Stimulated activated CD8-positive, alpha-beta memory T cell treated with anti-CD3 and anti-CD28 coated beads, Interleukin-7, amount 100 ng/mL, for 1 hour (primary cell): ENCODE measurements at places on chromosomes 6 and 20.

DNA sequence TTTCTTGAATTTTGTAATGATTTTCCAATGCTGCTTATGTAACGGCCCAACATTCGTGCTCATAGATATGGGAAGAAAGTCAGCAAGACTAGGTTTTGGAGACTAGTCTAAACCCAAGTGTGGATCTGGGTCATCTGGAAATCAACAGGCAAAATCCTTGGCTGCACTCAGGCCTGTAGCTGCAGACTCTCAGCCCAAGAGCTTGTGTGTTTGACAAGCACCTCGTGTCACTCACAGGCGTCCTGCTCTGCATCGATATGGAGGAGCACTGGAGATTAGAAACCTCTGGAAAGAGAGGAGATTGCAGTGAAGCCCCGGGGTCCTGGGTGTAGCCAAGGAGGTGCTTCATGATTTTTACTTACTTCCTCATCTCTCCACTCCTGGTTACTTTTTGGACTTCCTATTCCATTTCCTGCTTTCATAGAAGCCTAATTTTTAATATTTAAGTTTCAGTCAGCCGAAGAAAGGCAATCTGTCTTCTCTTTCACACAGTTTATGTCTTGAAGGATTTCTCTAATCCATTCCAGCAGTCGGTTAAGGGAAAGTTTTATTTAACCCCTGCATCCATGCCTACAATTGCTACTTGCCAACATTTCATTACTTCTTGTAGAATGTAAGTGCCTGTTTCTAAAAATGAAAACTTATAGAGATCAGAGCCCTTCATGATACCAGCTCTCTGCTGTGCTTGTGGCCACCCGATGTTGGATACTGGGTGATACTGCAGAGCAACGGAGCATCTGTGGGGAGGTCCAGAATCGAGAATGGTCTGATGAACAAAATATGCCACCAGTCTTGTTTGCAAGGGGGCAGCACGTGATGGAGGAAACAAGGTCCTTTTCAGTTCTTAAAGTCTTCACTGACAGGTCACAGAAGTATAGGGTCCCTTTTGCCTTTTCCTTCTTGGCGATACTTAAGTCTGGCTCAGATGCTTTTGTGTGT lies 296.3 kb downstream of the QKI start:
- DNase-seq: no peak

- DNase-seq: no peak
These were observed 123.5 kb downstream of the LMBRD1 start for GRCh38 chr6:69673298-69673697.

DNA sequence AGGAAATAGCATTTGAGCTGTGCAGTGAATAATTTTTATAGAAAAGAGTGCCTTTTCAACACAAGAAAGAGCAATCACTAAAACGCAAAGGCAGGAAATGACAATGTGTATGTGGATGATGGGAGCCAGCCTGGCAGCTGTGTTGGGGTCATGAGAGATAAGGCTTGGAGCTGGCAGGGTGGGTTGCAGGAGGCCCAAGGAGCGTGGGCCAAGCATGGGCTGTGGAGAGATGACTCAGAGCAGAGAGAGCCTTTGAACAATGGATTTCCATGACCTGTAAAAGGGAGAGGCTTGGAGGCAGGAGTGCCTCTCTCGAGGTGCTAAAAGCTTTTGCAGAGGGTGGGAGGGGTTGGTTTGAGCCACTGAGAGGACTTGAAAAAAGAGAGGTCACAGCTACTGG lies 6.6 kb upstream of the TBC1D7 start:
- DNase-seq: no peak

GRCh38 chr6:21219241-21219640 lies 374.3 kb upstream of the SOX4 start:
- no peak for DNase-seq

- no peak for DNase-seq
These were observed 19.0 kb downstream of the THBS2 start for GRCh38 chr6:169234634-169235033.

DNA sequence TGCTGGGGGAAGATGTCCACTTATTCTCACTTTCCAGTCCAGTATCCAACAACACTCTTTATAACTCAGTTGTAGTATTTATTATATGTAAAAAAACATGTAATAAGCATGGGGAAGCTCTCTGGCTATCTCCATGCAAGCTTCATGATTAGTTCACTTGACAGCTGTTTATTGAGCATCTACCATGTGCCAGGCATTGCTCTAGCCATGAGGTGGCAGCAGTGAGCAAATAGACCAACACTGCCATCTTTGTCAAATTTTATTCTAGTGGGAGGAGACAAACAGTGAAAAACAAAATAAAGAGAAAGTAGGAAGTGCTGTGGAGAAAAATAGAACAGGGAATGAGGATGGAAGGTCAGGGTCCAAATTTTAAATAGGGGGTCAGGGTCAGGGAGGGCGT lies 131.8 kb downstream of the CFAP61 start:
- no peak for DNase-seq

DNA sequence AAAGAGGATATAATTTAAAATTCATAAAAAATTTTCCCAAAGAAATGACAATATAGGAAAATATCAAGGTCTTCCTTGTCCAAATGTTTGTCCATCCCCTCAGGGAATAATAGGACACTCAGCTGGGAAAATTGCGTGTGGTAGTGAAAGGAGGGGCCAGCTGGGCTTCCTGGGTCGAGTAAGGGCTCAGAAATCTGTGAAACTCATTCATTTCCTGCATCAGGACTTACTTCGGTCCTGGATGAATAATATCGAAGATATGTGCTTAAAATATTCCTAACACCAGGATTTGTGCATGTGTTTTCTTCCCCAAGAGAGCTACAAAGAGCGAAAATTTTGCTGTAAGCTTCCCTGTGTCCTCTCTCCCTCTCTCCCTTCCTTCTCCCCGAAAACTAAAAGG lies 118.2 kb upstream of the GJE1 start:
- no peak for DNase-seq

GRCh38 chr6:33836806-33837469 lies 33.1 kb upstream of the MLN start:
- no peak for DNase-seq

GRCh38 chr6:100614386-100614785 lies 149.7 kb upstream of the SIM1 start:
- no peak for DNase-seq

DNA sequence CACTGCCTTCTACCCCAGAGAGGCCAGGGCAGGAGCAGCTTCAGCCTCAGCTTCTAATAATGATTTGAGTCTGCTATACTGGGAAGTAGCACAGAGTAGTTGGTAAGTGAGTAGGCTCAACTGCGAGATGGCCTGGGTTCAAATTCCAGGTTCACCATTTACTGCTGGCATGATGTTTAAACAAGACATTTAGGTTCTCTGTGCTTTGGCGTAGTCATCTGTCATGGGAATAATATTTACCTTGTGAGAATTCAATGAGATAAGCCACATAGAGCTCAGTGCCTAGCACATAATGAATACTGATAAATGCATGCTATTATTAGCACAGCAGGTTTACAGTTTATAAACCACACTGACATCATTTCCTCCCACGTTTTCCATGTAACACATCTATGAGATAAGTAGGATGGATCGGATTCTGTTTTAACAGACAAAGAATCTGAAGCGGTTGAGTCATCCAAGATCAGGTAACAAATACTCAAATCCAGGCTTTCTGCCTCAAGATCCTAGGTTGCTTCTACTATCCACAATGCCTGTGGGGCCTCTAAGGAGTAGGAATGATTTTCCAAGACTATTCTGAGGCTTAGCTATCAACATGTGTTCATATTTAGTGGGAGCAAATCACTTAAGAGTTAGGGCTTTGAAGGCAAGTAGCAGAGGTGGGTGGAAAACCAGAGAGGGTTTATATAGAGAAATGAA lies 72.9 kb upstream of the DTNBP1 start:
- no peak for DNase-seq

GRCh38 chr6:33082702-33083101 lies 6.9 kb downstream of the HLA-DPB1 start:
- no peak for DNase-seq

- DNase-seq: no peak
These were observed 90.9 kb downstream of the LMBRD1 start for GRCh38 chr6:69705954-69706353.

DNA sequence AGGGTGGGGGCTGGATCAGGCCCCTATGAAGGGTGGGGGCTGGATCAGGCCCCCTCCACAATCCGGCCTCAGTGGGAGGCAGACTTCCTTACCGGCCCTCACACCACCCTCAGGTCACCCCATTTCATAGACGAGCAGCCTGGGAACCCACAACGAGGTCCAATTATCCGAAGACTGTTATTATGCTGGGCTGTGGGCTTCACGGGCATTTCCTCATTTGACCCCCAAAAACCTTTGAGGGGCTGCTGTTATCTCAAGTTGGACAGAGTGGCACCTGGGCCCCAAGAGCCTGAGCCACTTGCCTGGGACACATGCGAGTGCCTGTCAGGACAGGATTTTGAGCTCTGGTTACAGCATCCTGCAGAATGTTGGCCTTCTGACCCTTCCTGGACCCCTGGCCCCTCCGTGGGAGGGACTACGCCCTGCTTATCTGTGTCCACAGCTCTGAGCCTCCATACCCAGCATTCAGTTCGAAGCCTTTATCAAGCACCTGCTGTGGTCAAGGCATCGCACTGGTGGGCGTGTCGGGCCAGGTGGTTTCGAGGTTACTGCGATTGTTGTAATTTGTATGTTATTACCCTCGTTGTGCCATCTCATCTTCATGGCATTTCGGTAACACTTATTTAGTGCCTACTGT lies 34.5 kb upstream of the PCMTD2 start:
- no peak for DNase-seq

DNA sequence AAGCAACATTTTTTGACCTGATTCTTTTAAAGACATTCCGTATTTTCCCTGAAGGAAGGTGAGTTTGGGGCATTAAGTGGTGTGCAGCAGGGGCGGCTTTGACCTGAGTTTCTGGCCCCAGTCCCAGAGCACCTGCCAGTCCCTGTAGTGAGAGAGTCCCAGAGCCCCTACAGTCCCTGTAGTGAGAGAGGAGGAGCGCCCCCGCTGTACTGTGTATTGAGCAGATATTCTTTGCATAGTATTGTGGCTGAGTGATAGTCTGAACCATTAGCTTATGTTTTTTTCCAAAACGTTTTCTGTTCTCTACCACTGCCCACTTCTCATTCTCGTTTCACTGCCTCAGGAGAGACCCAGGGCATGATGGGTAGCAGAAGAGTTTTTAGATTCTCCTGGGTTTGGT lies 17.2 kb upstream of the SH3BGRL2 start:
- DNase-seq: no peak

DNA sequence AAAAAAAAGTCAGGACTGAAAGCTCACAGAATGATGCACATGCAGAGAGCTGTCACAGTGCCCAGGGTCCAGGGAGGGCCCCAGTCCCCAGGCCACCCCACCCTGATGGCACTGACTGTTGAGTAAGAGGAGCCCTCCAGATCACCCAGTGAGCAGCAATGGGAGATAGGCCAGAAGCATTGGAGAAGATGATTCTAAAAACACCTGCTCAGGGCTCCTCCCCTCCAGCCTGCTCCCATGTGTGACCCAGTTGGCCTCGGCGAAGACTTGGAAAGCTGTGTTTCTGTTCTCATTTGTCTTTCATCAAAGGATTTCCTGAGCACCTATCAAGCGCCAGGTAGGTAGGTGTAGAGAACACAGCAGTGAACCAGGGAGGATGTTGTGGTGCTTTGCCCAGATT lies 43.9 kb upstream of the DSN1 start:
- no peak for DNase-seq

DNA sequence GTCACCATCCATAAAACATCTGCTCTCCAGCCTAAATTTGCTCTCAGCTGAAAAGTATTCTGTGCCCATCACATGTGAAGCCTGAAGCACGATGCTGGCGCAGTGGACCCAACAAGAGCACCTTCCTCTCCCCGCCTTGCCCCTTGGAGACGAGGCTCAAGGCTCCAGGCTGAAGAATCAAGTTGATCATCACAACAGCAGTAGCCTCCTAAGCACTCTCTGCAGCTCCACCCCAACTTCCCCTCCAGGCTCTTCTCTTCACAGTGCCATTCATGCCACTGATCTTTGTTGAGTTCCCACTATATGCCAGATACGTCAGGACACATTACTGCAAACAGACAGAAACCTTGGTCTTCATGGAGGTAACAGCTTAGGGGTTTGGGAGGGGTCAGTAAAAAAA lies 41.6 kb upstream of the ZNF217 start:
- no peak for DNase-seq

- DNase-seq: no peak
These were observed 17.6 kb upstream of the PYGB start for GRCh38 chr20:25230166-25230831.

- no peak for DNase-seq
These were observed 7.8 kb upstream of the EZR start for GRCh38 chr6:158826819-158827501.

GRCh38 chr6:96391776-96392360 lies 129.7 kb upstream of the UFL1 start:
- no peak for DNase-seq

DNA sequence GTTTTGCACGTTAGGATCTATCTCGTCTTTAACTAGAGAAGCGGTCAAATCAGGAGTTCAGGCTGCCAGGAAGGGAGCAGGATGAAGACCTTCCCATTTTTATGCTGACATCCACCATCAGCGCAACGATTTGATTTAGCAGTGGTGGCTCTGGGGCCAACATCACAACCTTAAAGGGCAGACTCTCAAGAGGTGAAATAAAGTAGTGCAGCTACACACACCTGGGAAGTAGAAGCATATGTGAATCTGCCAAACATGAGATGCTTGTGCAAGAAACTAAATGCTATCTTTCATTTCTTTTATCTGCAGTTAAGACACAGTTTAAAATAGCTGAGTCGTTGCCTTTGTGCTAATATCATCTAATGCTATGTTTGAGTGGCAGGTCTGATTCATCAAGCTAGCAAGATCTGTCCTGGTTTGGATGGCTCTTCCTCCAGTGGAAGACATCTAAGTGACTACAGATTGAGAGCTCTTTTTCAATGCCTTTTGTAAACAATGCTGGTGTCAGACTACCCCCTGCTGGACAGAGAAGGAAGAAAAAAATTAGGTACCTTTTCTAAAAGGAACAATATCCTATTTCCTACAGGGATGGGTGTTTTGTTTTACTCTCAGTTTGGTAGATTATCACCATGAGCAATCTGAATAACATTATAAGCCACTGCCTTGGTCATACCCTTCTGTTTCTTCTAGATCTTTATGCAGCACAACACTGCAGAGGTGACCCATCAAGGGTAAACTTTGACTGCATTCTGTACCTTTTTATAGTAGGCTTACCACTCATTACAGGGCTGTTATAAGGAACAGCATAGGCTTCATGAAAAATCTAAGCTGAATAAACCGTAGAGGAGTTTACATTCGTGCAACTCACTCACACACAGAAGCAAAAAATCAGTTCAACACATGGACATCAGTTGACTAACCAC lies 171.6 kb upstream of the FBXL4 start:
- no peak for DNase-seq

DNA sequence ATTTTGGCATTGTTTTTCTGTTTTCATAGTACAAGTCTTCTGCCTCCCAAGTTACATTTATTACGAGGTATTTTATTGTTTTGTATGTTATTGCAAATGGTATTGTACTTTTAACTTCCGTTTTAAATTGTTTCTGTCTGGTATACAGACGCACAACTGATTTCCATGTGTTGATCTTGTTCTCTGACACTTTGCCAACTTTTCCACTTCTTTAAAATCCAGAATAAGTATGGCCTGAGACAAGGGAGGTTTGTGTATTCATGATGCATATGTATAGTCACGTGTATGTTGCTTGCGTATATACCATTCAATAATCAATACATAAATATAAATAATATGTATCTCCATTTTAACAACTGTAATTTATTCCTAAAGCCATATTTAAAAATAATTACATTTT lies 41.2 kb downstream of the THBS2 start:
- no peak for DNase-seq

GRCh38 chr20:48769069-48769983 lies 58.5 kb downstream of the PREX1 start:
- DNase-seq: peak; percentile 59

GRCh38 chr6:138250053-138250452 lies 31.8 kb upstream of the PBOV1 start:
- no peak for DNase-seq
